ENCODE measurements at places on chromosomes 13 and 19. TPM values are rescaled to one million over a fixed set of nuclear protein-coding genes. Genes with fewer than 3 reads are reported as not detected.
A peak's percentile ranks its signal among the peaks of the same experiment; 100 is the strongest.

- H3K4me3 ChIP-seq, result peak within 1 kb of the TSS; percentile 86
- no peaks in the 10 kb centered on the region for H3K4me1 ChIP-seq
- DNase-seq, result peak; percentile 77
- H3K27ac ChIP-seq, result peak within 1 kb of the TSS; percentile 49
- no peaks in the 10 kb centered on the region for H3K27me3 ChIP-seq
Observed at GRCh38 chr13:39602614-39603366, at the start of gene LHFPL6. Gene LHFPL6 (minus strand): TSS chr13:39603193.

DNA sequence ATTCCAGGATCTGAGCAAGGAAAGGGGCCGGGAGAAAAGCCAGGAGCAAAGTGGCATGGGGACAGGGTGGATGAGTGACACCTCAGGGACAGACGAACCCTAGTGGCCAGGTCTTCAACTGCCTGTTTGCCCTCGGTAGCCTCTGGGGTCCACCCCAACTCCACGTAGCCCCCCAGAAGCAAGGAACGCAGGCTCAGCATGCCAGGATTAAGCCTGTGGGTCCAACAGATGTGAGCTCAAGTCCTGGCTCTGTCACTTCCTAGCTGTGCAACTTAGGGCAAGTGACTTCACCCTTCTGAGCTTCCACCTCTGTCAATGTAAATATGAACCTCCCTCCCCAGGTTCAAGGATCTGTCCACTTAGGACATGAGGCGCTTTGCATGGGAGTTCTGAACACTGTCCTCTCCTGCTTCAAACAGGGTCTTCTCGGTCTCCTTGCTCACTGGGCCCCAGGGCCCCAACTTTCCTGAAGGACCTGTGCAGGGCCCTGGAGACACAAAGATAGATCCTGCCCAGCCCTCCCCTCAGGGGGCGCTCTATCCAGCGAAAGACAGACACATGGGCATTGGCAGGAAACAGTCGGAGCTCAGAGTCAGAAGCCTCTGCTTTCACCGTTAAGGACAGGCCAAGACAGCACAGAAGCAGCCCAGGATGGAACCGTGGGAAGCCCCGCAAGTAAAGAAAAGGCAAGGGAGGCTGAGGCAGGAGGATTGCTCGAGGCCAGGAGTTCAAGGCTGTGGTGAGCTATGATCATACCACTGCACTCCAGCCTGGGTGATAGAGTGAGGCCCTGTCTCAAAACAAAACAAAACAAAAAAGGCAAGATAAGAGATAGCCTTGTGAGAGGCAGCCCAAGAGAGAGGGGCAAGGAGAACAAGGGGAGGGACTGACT lies 13.2 kb downstream of the SYDE1 start:
- peaks cover 26% of the 10 kb centered on the region for H3K36me3 ChIP-seq
- no peak overlapping the region for H3K4me3 ChIP-seq
- no peak overlapping the region for H3K27ac ChIP-seq
- H3K4me1 ChIP-seq, result peaks cover 27% of the 10 kb centered on the region
- DNase-seq, result no peak

Gene PSG3
- not detected for total RNA-seq

DNA sequence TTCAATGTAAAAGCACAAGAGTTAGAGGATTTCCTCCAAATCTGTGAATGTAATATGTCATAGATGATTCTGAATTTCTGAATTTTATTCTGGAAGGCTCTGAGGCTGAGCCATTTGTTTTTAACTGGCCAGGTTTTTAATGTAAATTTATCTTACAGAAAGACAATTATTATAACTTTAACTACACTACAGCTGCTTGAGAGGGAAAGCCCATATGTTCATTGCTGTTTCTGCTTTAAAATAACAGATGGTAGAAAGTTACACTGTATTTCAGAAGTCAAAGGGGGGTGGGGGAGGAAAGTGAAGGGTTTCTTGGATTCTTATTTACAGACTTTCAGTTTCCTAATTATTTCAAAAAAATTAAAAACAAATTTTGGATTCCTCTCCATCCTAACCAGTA lies 62.8 kb downstream of the DNAJC15 start:
- no peaks in the 10 kb centered on the region for H3K4me1 ChIP-seq
- H3K36me3 ChIP-seq, result no peaks in the 10 kb centered on the region
- H3K27ac ChIP-seq, result no peak overlapping the region
- no peak overlapping the region for H3K4me3 ChIP-seq

- no peaks in the 10 kb centered on the region for H3K4me1 ChIP-seq
- H3K27me3 ChIP-seq, result no peaks in the 10 kb centered on the region
- DNase-seq, result no peak
- H3K4me3 ChIP-seq, result no peak overlapping the region
- H3K36me3 ChIP-seq, result no peaks in the 10 kb centered on the region
Observed at GRCh38 chr13:59352600-59352999, 811.1 kb downstream of the DIAPH3 start.

DNA sequence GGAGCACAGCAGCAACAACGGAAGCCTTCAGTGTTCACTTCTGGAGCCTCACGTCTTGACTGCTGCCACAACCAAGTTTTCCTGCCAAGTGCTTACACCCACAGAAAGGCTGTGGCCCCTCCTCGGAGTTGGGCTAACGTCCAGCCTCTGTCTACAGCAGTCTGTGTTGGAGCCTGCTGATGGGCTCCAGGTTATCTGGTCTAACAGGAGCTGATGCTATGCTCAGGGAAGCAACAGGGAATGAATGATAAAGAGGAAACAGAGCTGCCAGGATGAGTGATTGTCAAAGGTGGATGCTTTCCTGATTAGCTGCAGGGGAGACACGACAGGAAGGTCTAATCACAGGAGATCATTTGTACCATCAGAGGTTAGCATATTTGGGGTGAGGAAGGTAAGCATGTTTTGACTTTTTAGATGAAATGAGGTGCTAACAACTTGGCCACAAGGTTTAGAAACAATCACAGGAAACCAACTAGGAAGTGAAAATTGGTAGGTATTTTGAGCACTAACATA lies 53.8 kb upstream of the RCBTB2 start:
- peaks cover 21% of the 10 kb centered on the region for H3K4me1 ChIP-seq
- no peak for DNase-seq
- H3K27ac ChIP-seq, result peak overlapping the region; percentile 57

GRCh38 chr13:73820688-73821087 lies 313.5 kb downstream of the KLF12 start:
- no peaks in the 10 kb centered on the region for H3K36me3 ChIP-seq
- no peak for DNase-seq
- no peak overlapping the region for H3K4me3 ChIP-seq
- peaks cover 27% of the 10 kb centered on the region for H3K4me1 ChIP-seq
- no peak overlapping the region for H3K27ac ChIP-seq

- H3K27ac ChIP-seq, result no peak overlapping the region
- no peak for DNase-seq
Observed at GRCh38 chr13:35309706-35310105, 166.8 kb downstream of the MAB21L1 start.

DNA sequence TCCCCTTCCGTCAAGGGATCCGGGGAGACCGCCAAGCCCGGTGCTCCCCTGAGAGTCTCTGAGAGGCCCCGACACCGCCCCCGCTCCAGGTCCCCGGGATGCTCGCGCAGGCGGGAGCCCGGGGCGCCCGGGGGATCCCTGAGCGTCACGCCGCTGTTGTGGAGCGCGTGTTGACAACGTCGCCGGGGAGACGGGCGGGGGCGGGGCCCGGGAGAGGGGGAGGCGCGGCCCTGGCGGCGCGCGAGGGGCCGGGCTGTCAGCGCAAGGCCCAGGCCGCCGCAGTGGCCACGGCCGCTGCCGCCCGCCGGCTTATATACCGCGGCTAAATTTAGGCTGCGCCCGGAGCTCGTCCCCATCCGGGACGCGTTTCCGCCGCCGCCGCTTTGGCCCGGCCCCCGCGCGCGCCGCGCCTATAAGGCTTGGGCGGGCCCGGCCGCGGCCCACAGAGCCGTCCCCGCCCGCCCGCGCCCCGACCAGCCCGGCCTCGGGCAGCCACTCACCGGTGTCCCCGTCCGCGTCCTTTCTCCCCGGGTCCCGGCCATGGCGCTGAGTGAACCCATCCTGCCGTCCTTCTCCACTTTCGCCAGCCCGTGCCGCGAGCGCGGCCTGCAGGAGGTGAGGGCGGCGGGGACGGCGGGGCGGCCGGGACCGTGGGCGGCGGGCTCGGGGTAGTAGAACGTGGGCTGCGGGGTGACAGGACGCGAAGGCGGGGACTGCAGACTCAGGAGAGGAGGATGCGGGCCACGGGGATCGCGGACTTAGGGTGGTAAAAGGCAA lies at the start of gene KLF2:
Gene KLF2, plus strand, starts transcription at position 443 of the 777 bp plus-strand sequence. Its CDS starts 98 bp downstream, at position 541.
- peak; percentile 90 for DNase-seq
- H3K27me3 ChIP-seq, result no peaks in the 10 kb centered on the region
- H3K27ac ChIP-seq, result peak within 1 kb of the TSS; percentile 96

Gene ZNF628
- 16.8 TPM for total RNA-seq

- no peaks in the 10 kb centered on the region for H3K36me3 ChIP-seq
- no peaks in the 10 kb centered on the region for H3K27me3 ChIP-seq
- peak; percentile 85 for DNase-seq
- no peak overlapping the region for H3K27ac ChIP-seq
- H3K4me3 ChIP-seq, result no peak overlapping the region
Observed at GRCh38 chr19:41570639-41571112, 5.3 kb upstream of the CEACAM21 start.
